ENCODE measurements at places on chromosomes 16 and 17.
A peak's percentile ranks its signal among the peaks of the same experiment; 100 is the strongest.

- no peak for DNase-seq
These were observed 2.5 kb downstream of the MAF start for GRCh38 chr16:79598063-79598347.

DNA sequence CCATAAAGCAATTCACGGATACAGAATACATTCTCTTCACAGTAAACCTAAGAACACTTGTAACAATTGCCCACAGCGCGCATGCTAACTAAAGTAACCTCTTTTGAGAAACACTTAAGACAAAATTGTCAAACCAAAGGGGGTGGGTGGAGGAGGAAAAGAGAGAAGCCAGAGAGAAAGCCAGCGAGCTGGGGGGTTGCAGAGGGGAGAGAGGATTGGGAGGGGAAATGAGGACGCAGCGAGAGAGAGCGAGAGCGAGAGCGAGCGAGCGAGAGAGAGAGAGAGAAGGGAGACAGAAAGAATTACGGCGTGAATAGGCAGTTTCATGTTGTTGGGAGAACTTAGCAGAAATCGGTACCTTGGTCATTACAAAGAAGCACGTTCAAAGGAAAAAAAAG, 1.6 kb upstream of the HOXB7 start:
- no peak for DNase-seq

DNA sequence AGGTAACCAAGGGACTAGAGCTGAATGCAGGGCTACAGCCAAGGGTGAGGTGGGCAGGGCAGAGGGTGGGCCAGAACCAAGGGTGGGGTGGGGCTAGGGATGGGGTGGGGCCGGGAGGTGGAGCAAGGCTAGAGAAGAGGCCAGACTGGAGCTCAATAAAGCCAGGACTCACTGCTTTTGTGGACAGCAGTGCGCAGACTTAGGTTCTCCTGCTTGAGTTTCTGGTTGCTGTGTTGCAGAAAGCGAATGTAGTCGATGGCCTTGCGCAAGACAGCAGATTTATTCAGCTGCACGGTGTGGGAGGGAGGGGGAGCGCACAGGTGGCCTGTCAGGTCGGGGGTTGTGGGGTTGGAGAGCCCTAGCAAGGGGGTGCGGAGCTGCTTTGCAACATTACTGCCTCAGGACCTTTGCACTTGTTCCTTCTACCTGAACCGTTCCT, 18.7 kb downstream of the SREBF1 start:
- DNase-seq: no peak

- peak; percentile 43 for DNase-seq
These were observed 17.8 kb downstream of the RAP1GAP2 start for GRCh38 chr17:2814049-2814448.

GRCh38 chr16:457732-458400, 32.4 kb downstream of the RAB11FIP3 start:
- no peak for DNase-seq

DNA sequence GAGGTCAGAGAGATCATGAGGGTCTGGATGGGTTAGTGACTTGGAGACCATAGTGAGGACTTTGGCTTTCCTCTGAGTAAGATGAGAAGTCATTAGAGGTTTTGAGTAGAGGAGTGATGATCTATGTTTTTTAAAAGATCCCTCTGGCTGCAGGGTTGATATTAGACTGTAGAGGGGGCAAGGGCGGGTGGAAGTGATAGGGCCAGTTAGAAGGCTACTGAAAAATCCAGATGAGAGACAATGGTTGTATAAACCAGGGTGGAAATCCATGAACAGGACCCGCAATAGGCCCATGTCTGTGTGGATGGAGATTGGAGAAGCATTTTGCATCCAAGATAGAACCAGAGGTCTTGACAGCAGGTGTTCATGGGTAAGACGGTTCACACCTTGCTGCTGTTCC, 9.8 kb downstream of the ITGAL start:
- DNase-seq: no peak

DNA sequence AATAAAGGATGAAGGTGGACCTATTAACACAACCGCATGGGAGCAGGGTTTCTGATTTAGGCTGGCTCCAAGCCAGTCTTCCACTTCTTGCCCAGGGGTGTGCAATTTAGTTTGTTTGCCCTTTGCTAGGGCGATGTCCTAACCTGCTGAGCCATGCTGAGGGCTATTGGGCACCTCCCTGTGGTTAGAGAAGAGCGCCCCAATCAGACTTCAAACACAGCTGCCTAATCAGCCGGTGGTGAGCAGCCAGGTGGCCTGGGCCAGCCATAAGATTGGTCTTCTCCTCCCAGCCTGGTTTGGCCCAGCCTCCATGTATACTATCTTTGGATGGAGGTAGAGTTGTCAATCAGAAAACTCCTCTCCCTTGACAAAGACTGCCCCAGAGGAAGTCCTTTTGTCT, 15.7 kb downstream of the TMEM94 start:
- no peak for DNase-seq

DNA sequence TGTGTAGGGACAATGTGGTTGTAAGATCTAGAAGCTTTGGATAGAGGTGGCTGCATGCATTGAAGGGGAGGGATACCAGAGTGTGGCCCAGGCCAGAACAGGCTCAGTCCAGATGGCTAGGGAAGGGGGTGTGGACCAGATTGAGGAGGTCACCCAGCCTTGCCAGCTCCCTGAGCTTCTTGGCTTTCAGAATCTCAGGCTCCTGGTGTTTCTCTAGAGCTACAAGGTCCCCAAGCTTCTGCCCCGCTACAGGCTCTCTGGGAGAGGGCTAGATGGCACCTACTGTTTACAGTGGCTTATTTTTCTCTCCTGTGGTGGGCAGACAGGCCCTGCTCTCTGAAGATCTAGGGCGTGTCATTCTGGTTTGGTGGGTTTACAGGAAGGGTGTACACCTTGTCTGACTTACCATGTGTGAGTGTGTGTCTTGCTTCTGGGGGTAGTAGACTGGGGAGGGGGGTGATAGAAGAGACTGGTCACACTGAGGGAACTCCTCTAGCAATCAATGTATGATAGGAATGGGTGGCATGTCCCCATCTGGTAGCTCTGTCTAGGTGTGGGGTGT, 1.1 kb downstream of the RARA start:
- DNase-seq: no peak

DNA sequence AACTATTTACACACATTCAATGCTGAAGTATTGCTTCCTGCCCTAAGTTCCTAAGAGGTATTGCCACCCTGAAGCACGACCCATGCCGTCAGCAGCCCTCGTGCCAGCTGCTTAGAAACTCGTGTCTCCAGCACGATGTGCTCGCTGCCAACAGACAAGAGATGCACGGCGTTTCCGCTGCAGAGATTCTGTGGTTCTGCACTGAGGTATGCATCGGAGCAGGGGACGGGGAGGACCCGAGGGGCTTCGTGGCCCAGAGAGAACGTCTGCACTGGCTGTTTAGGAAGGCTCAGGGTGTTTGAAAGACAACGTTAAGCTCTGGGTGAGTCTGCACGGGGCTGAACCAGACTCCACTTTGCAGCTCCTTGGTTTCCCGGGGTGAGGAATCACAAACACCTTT, 82.7 kb upstream of the CREBBP start:
- DNase-seq: no peak

DNA sequence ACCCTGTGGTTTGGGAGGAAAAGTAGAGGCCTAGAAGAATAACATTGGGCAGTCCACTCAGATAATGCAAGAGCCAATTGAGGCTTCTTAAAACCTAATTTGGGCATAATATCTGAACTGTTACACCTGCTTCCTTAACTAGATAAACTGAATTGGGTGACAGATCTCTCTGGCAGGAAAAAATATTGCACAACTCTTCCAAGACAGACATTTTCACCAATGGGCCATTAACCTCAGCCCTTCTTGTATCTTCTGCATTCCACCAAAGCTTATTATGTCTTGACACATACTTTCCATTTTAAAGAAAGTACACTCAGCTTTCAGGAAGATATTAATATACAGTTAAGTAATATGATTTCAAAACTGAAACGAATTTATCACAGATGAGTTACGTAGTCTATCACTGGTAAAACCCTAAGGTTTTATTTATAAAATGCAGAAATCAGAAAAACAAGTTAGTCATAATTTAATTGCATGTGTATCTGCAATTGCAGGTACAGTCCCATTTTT, 79.9 kb upstream of the MON1B start:
- DNase-seq: no peak

- no peak for DNase-seq
These were observed 15.4 kb downstream of the SEZ6L2 start for GRCh38 chr16:29883987-29884386.

- peak; percentile 23 for DNase-seq
These were observed 1.3 kb downstream of the KIAA0513 start for GRCh38 chr16:85028685-85029407.

DNA sequence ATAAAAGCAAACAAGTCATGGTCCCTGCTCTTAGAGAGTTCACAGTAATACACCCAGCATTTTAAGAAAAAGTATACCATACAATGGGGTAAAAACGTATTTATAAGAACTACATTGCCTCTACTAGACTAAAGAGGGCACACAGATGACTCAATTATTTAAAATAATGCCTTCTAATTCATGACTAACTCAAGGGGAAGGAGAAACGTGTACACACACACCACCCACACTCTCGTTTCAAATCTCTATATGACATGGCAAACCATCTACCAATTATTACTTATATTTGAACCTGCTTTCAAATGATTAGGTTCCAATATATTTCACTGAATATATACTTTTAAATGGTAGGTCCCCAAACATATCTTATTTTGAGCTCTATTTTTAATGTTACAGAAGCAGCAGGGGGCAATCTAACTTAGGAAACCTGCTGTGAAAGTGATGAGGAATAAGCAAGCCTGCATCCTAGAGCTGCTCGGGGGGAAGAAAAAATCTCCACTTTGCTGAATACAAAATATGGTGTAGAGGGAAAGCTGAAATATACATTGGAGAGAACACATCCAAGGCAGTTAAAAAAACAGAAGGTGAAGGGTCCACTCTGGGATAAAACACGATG, 232.4 kb upstream of the PSMD7 start:
- no peak for DNase-seq

GRCh38 chr16:67406111-67406971, 9.9 kb downstream of the ZDHHC1 start:
- DNase-seq: no peak

- peak; percentile 3 for DNase-seq
These were observed 23.7 kb downstream of the TSPOAP1 start for GRCh38 chr17:58304750-58305486.

GRCh38 chr16:58272855-58273254, 22.0 kb downstream of the PRSS54 start:
- no peak for DNase-seq

GRCh38 chr17:55296699-55297098, 31.9 kb downstream of the HLF start:
- no peak for DNase-seq

- peak; percentile 29 for DNase-seq
These were observed 993 bp downstream of the ERN1 start for GRCh38 chr17:64128787-64129514.

GRCh38 chr17:73947281-73947965, 256.1 kb upstream of the RPL38 start:
- no peak for DNase-seq

GRCh38 chr16:89050119-89050867, 43.4 kb upstream of the ACSF3 start:
- DNase-seq: no peak

DNA sequence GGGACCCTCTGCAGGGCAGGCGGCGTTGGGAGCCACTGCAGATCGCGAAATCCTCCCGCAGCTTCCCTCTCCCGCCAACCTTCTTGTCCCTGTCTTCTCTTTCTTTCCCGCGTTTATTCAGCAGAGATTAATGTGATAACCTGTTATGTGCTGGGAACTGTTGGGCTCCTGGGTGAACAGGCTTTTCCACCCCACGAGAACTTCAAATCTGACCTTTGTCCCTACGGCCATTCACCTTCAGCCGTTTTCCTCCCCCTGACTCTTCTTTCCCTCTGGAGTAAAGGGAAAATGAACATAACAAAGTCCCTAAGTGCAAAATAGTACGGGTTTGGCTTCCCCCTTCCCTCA, 15.2 kb upstream of the KPNA2 start:
- DNase-seq: no peak

- DNase-seq: no peak
These were observed 19.2 kb downstream of the CEP112 start for GRCh38 chr17:66172691-66173223.

DNA sequence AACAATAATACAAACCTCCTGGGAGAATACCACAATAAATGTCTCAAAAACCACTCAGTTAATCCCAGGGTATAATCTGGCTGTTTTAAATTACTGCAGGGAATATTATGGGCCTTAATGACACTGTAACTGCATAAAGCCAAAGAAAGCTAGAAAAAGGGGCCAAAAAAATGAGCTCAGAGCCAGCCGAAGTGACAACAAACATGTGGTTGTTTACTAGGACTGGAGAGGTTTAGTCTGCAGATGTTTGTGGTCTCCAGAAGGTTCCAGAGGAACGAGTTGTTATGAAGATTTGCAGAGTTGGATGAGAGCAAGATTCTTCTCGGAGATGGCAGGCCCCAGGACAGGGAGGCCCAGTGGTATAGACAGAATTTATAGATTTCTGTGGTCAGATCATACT, 97.1 kb upstream of the AKTIP start:
- no peak for DNase-seq

DNA sequence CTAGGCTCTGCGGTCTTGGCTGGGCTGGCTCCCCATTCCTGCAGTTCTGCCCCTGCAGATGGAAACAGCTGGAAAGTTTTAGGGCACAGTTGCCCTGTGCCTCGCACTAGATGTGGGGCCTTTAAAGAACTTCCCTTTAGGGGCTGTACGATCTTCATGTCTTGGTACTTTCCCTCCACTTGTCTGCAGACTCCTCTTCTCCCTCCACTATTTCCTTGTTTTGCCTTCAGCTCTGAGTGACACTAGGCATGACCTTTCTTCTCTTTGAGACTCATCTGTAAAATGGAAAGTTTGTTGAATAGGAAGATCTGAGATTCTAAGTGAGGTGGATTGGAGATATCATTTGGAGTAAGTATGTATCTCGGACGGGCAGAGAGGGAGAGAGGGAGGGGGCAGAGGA, 6.3 kb upstream of the TAC4 start:
- DNase-seq: no peak

DNA sequence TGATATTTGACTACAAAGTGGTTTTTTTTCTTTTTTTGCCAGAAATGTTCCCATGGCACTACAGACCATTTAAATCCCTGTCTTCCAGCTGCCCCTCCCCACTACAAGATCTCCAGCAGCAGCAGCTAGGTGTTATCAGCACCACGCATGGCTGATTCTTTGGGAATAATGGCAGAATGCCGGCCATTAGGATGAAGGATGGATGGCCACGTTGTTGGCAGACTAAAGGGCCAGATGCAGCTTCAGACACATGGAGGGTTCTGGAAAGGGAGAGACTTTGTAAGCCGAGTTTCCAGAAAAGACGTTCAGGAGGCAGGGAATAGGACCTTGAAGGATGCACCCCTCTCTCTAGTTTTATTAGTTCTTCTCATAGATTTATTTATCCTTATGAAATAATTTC, 10.3 kb upstream of the MED9 start:
- DNase-seq: no peak

DNA sequence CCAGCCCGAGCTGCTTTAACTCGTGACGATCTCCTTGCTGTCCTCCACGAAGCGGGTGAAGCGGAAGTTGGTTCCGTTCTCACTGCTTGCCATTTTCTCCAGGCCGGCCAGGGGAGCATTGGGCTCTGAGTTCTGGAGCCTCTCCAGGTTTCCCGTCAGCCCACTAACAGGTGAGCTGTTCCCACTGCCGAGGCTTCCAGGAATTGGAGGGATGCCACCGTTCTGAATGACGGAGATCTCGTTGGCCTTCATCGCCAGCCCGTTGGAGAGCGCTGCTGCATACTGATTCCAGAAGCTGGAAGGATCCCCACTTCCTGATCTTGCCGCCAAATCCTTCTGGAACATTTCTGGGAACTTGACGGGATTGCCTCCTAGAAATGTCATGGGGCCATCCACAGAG, 14.0 kb downstream of the SALL1 start:
- no peak for DNase-seq

Measured in DND-41 (cell line).